ENCODE measurements at places on chromosomes 7 and 10. TPM values are rescaled to one million over a fixed set of nuclear protein-coding genes. Genes with fewer than 3 reads are reported as not detected.

Gene IFIT1
- total RNA-seq, result 1.9 TPM

DNA sequence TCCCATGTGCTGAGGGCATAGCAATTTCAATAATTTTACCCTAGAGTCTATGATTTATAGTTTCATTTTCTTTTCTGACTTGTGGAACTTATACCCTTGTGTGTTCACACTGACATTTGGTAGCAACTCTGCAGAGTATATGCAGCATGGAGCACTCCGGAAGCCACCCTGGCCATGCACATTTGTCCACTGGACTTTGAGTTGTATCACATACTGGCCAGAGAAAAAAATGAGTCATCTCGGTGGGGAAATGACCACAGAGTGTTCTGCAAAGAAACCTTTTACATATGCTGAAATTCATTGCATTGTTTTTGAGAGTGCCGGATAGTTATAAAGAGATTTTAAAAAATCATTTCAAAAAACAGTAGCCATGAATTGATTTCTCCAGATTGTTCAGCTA is 164.8 kb upstream of the COBL start:
- no peaks in the 10 kb centered on the region for H3K4me1 ChIP-seq
- no peaks in the 10 kb centered on the region for H3K27me3 ChIP-seq
- H3K4me3 ChIP-seq, result no peak overlapping the region
- DNase-seq, result no peak

DNA sequence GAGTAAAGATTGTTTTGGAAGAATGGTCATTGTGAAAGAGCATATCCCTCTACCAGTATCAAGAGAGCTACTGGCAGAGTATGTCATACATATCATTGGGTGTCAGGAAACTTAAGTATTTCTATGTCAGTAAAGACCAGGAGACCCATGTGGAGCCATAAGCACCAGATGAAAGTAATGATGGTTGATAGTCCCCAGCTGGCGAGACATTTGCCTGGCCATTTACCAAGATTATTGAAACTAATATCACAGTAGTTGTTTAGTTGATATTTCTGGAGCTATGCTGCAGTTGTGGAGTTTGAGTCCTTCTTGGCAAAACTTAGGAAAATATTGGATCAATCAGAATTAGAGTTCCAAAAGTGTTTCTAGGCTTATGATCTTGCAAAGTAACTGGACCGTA is 114.8 kb downstream of the SNX10 start:
- H3K36me3 ChIP-seq, result no peaks in the 10 kb centered on the region
- no peak overlapping the region for H3K4me3 ChIP-seq

DNA sequence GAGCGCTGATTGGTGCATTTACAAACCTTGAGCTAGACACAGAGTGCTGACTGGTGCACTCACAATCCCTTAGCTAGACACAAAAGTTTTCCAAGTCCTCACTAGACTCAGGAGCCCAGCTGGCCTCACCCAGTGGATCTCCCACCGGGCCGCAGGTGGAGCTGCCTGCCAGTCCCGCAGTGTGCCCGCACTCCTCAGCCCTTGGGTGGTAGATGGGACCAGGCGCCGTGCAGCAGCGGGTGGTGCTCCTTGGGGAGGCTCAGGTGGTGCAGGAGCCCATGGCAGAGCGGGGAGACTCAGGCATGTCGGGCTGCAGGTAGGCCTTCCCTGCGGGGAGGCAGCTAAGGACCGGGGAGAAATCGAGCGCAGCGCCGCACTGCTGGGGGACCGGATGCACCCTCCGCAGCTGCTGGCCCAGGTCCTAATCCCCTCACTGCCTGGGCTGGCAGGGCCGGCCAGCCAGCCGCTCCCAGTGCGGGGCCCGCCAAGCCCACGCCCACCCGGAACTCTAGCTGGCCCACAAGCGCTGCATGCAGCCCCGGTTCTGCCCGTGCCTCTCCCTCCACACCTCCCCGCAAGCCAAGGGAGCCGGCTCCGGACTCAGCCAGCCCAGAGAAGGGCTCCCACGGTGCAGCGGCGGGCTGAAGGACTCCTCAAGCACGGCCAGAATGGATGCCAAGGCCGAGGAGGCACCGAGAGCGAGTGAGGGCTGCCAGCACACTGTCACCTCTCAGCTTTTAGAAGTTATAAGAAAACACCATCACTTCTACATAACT is 128.9 kb downstream of the ZNF438 start:
- no peak for DNase-seq
- H3K27me3 ChIP-seq, result no peaks in the 10 kb centered on the region
- H3K4me1 ChIP-seq, result no peaks in the 10 kb centered on the region

DNA sequence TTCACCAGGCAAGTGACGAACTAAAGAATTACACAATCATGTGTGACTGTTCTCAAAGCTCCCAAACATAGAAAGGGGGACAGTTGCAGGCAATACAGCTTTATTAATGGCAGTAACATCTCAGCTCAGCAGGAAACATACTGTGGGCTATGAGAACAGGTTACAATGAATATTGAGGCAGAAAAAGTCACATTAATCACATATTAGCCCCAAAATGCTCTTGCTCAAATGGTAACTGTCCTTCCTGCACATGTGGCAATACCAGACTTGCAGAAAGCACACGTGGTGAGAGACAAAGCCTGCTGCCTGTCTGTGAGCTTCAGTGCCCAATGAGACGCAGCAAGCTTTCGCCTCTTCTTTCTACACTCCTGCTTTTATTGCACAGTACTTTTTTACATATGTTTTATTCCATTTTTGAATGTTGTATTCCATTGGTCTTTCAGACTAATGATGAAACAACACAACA is 104.9 kb upstream of the ACBD5 start:
- peaks cover 32% of the 10 kb centered on the region for H3K27me3 ChIP-seq
- H3K4me3 ChIP-seq, result no peak overlapping the region
- no peak for DNase-seq
- no peak overlapping the region for H3K27ac ChIP-seq
- peaks cover 3% of the 10 kb centered on the region for H3K36me3 ChIP-seq

DNA sequence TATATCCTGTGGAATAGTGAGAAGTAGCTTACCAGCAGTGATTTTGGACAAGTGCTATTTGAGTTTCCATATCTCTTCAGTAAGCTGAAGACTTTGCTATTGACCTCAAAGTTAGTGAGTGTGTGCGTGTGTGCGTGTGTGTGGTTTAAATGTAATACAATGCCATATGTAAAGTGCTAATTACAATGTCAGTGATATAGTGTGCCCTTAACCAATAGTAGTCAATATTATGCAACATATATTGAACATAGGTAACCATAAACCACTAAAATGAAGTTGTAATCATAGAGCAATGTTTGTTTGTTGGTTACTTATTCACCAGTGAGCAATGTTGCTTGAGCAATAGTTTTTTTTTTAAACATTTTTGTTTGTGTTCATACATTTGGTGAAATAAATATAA is 309.4 kb downstream of the NXPH1 start:
- H3K4me1 ChIP-seq, result no peaks in the 10 kb centered on the region
- H3K36me3 ChIP-seq, result no peaks in the 10 kb centered on the region
- no peak for DNase-seq
- H3K27ac ChIP-seq, result no peak overlapping the region

Gene HNRNPH3
- total RNA-seq, result 180 TPM

DNA sequence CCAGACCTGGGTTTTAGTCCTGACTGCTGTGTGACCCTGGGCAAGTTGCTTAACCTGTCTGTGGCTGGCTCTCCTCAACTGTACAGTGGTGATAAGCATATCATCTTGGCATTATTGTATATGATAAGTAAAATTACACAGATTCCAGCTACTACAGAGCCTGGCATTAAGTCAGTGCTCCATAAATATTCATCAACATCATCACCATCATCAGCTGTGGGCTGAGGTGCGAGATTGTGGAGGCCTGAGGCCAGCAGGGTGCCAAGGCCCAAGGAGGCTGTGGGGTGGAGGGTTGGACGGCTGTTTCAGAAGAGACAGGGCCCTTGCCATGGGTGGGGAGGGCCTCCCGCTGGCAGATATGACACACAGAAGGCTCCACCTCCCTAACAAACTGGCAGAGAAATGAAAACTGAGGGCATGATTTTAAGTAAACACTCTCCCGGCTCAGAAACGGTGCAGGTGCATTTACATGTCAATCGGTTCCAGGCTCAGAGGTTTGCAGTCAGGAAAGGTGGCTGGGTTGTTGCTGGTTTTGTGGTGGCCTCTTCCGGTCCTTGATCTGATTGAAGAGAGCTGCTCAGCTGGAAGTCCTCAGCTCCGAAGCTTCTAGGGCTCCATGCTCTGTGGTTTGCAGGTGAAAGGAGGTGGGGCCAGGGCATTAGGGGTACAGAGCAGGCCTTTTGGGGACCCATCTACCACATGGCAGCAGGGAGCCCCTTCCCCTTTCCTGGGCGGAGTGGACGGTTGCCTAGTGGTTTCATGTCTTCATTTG is 10.2 kb downstream of the CRYGN start:
- peaks cover 36% of the 10 kb centered on the region for H3K4me1 ChIP-seq
- H3K27ac ChIP-seq, result peak overlapping the region; percentile 93
- H3K36me3 ChIP-seq, result no peaks in the 10 kb centered on the region

Gene SLC39A12
- total RNA-seq, result not detected

- H3K27ac ChIP-seq, result peak overlapping the region; percentile 92
- H3K4me3 ChIP-seq, result peak overlapping the region; percentile 76
- no peak for DNase-seq
These were observed 48.7 kb downstream of the EPC1 start for GRCh38 chr10:32298075-32298812.

DNA sequence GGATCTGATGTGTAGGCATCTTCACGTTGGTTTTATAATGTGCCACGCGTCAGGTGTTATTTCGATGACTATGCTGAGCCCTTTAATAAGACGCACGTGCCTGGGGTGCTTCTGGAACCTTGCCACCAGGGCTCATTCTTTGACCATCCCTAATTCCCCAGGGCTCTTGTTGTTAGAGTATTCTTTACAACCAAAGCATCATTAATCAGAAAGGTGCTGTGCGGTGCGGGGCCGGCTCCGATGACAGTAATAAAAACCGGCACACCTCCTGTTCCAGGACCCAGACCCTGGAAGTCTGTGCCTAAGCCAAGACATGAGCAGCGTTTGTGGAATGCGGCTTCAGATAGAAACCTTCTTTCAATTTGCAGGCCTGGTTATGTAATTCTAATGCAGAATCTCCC is 58.4 kb downstream of the MGMT start:
- H3K27ac ChIP-seq, result no peak overlapping the region
- H3K27me3 ChIP-seq, result no peaks in the 10 kb centered on the region
- no peak for DNase-seq
- H3K4me3 ChIP-seq, result no peak overlapping the region
- peaks cover 2% of the 10 kb centered on the region for H3K36me3 ChIP-seq

Gene RGR
- total RNA-seq, result not detected

- no peak for DNase-seq
- no peak overlapping the region for H3K4me3 ChIP-seq
- no peak overlapping the region for H3K27ac ChIP-seq
- peaks cover 2% of the 10 kb centered on the region for H3K36me3 ChIP-seq
These were observed 24.1 kb downstream of the OAT start for GRCh38 chr10:124394583-124394982.

GRCh38 chr7:117873310-117874190 is at the start of gene CTTNBP2:
CTTNBP2 (minus strand) TSS chr7:117873441; CDS start chr7:117873415, 26 bp downstream.
- peaks cover 8% of the 10 kb centered on the region for H3K4me1 ChIP-seq
- H3K4me3 ChIP-seq, result peak within 1 kb of the TSS; percentile 72
- no peak within 1 kb of the TSS for H3K27ac ChIP-seq
- H3K36me3 ChIP-seq, result peaks cover 5% of the 10 kb centered on the region

DNA sequence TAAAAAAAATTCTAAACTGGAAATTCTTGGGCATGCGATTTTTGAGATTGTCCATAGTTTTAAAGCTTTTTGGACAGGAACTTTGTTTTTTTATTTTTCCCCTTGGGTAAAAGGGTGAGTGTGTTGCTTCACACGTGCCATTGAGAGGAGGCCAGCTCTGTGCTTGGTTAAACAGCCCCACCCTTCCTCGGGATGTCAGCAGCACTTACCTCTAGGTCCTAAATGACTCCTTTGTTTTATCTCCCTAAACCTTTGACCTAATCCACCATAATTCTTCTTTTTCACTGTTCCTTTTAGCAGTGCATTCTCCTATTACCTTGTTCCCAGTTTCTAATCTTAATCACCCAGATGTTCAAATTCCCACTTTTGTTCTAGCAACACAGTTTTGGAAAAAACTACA is 83.5 kb downstream of the SEMA3D start:
- H3K27me3 ChIP-seq, result no peaks in the 10 kb centered on the region
- no peak overlapping the region for H3K4me3 ChIP-seq
- no peak for DNase-seq
- H3K4me1 ChIP-seq, result no peaks in the 10 kb centered on the region

DNA sequence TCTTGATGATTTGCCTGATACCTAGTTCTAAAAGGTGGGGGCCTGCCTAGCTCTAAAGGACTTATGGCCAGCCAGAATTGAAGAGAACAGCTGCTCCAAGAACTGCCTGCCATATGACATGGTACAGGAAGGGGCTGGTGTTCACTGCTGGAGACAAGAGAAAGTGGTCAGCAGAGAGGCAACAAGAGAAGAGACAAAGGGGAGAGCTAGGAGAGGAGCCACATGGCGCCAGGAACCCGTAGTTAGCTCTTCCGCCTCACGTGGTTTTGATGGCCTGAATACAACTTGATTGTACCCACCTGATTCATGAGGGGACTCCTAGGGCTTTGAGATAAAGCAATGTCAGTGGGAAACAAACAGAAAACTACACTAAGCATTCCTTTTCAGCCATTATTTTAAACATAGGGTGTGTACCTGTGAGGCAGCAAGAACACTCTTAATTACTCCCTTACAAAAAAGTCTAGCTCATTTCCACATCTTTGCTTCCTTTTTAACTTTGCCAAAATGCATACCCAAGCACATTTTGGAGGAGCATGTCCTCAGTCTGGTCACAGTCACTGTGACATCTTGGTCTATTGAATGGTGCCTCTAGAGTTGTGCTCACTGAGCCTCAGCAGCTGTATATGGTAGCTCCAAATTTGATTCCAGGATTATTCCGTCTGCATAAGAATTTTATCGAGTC is 71.6 kb downstream of the CCDC71L start:
- H3K27me3 ChIP-seq, result peaks cover 13% of the 10 kb centered on the region
- no peaks in the 10 kb centered on the region for H3K36me3 ChIP-seq
- DNase-seq, result no peak
- no peak overlapping the region for H3K4me3 ChIP-seq
- H3K4me1 ChIP-seq, result peaks cover 3% of the 10 kb centered on the region
- H3K27ac ChIP-seq, result no peak overlapping the region

- H3K4me3 ChIP-seq, result no peak overlapping the region
- H3K27me3 ChIP-seq, result no peaks in the 10 kb centered on the region
- H3K4me1 ChIP-seq, result peaks cover 10% of the 10 kb centered on the region
- DNase-seq, result no peak
- peaks cover 2% of the 10 kb centered on the region for H3K36me3 ChIP-seq
These were observed 26.0 kb downstream of the SLC29A3 start for GRCh38 chr10:71344993-71345480.

GRCh38 chr7:8923164-8923806 is 489.9 kb downstream of the NXPH1 start:
- no peaks in the 10 kb centered on the region for H3K4me1 ChIP-seq
- no peaks in the 10 kb centered on the region for H3K27me3 ChIP-seq
- H3K27ac ChIP-seq, result no peak overlapping the region
- H3K36me3 ChIP-seq, result no peaks in the 10 kb centered on the region
- no peak for DNase-seq

Gene UTF1
- not detected for total RNA-seq

Gene CUBN
- total RNA-seq, result 5.3 TPM
